Stimulated activated CD4-positive, alpha-beta T cell treated with anti-CD3 and anti-CD28 coated beads, TNF-alpha, amount 100 ng/mL, for 48 hours (primary cell): ENCODE measurements at places on chromosomes 6 and 20.

DNA sequence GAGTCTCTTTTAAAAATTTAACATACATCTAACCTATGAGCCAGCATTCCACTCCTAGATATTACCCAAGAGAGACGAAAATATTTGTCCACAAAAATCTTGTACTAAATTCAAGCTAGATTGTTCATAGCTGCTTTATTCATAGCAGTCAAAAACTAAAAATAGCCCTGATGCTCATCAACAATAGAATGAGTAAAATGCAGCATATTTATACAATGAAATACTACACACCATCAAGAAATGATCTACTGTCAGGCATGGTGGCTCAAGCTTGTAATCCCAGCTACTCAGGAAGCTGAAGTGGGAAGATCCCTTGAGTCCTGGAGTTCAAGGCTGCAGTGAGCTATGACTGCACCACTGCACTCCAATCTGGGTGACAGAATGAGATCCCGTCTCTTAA lies 22.0 kb upstream of the SRC start:
- no peak for DNase-seq

GRCh38 chr6:157548635-157549467 lies 167.9 kb downstream of the ZDHHC14 start:
- no peak for DNase-seq

DNA sequence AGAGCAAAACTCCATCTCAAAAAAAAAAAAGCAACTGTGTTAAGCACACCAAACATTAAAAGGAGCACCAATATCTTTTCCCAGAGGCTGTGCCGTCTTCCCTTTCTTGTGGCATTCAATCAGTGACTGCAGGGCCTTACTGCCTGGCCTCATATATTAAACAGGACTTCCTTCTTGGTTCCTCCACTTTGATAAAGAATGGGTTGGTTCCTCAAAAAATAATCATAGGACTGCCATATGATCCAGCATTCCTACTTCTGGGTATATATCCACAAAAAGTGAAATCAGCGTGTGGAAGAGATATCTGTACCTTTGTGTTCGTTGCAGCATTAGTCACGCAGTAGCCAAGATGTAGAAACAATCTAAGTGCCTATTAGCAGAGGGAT lies 40.3 kb upstream of the GFOD1 start:
- DNase-seq: no peak

GRCh38 chr6:106533054-106533453 lies 96.2 kb downstream of the RTN4IP1 start:
- no peak for DNase-seq

GRCh38 chr6:52503851-52504781 lies 72.7 kb downstream of the TRAM2 start:
- no peak for DNase-seq

DNA sequence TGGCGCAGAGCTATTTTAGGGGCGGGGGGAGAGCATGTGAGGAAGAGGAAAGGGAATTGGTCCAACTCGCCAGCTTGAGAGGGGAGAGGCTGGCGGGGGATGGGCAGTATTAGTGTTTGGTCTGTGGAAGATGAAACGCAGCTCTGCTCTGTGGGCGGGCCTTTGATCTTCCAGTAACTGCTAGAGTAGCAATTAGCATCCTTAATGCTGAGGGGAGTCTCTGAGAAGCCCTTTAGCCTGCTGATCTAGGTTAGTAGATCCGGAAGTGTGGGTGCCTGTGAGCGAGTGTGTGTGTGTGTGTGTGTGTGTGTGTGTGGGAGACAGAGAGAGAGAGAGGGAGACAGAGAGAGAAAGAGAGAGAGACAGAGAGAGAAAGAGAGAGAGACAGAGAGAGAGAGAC lies 117.2 kb upstream of the BACH2 start:
- DNase-seq: peak; percentile 80

GRCh38 chr20:49845060-49845459 lies 32.4 kb downstream of the SLC9A8 start:
- no peak for DNase-seq

- no peak for DNase-seq
These were observed 151.1 kb upstream of the B3GAT2 start for GRCh38 chr6:71107911-71108420.

- no peak for DNase-seq
These were observed 42.3 kb upstream of the CST7 start for GRCh38 chr20:24906806-24907205.

- DNase-seq: no peak
These were observed 219.6 kb downstream of the TAF4 start for GRCh38 chr20:61846074-61846473.

DNA sequence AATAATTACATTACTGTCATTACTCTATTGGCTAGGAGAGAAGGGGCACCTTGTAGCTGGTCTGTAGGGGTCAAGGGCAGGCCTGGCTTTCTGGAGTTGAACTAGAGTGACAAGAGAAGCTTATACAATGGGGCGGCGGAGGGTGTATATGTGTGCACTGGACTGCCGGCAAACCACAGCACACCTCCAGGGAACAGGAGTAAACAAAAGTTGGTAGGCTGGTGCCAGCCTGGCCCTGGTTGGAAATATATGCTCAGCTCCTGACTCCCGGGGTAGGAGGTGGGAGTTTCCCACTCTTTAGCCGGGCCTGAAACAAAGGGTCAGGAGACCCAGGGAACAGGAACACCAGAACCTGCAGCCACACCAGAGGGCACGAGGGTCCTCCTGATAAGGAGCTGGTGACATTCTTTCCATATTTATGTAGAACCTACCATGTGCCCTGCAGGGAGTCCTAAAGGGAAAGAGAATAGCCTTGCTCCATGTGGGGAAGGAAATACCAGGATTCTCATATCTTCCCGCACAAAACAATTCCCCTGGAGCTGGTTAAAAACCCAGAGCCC lies 5.1 kb downstream of the C6orf132 start:
- DNase-seq: no peak

DNA sequence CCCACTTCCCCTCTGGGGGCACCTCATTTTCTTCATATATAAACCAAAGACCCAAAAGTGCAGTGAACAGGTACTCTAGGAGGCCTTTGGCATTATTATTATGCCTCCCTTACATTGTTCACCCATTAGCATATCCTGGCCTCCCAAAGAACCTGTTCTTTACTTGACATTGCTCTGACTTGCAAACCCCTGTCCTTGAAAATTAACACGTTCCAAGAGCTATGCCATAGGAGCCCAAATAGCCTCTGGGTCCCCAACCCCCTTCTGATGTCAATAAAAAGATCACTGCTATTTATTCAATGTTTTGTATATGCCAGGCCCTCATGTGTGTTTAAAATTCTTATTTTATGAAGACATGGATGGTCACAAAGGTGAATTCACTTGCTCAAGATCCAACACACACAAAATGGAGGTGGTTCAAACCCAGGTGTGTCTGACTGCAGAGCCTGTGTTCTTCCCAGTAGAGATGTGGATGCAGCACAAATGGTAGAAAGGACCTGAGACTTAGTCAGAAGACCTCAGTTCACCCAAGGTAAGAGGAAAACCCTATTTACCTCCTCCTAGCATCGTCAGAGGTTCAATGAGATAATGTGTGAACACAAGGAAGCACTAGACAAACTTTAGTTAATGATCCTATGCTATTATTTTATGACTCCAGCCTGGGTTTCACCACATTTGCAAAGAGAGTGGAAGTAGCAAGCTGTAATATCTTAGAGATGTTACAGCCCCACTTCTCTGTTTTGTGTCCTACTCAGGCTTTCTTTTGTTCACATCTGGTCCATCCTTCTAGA lies 36.6 kb downstream of the BCL2L1 start:
- no peak for DNase-seq

DNA sequence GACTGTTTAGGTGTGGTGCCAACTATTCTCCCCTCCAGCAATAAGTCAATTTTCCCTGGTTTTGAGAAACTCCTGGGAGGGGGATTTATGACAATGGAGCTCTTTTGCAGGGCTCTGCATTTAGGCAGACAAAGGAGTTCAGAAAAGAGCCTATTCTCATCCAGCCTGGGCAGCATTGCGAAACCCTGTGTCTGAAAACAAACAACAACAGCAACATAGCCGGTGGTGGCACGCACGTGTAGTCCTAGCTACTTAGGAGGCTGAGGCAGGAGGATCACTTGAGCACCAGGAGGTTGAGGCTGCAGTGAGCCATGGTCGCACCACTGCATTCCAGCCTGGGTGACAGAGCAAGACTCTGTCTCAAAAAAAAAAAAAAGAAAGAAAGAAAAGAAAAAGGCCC lies 6.4 kb downstream of the CLPS start:
- no peak for DNase-seq

- DNase-seq: no peak
These were observed 122.2 kb upstream of the ATXN1 start for GRCh38 chr6:16883414-16883813.

DNA sequence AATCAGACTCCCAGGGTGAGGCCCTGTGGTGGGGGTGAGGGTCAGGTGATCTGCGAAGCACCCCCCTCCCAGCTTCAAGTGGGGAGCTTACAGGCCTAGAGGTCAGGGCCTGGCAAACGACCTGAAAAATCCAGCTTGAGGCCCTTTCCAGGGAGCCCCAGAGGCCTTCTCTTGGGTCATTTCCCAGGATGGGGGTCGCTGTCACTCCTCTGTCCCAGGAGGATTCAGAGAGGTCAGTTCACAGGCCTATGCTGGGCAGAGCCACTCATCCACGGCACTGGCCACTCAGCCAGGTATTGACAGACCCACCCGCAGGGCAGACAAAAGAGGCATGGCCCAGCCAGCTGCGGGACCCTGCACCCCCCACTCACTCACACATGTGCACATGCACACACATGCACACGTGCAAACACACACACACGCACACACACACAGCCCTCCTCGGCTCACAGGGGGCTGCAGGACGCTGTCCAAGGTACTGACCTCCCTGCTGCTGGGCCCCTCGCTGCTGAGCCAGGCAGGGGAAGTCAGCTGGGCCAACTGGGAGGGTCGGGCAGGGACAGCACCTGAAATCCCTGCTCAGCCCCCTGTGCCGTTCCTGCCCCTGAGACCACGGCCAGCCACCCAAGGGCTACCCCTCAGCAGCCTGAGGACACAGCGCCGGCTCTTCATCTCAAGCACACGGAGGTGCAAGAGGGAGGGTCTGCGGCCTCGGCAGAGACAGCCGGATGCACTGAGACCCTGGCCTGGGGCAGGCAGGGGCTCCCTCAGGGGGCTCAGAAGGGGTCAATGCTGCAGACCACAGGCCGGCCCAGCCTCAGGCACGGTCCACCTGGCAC lies 113.8 kb downstream of the TAF4 start:
- no peak for DNase-seq

- DNase-seq: no peak
These were observed 11.8 kb downstream of the MAS1 start for GRCh38 chr6:159902620-159903019.

DNA sequence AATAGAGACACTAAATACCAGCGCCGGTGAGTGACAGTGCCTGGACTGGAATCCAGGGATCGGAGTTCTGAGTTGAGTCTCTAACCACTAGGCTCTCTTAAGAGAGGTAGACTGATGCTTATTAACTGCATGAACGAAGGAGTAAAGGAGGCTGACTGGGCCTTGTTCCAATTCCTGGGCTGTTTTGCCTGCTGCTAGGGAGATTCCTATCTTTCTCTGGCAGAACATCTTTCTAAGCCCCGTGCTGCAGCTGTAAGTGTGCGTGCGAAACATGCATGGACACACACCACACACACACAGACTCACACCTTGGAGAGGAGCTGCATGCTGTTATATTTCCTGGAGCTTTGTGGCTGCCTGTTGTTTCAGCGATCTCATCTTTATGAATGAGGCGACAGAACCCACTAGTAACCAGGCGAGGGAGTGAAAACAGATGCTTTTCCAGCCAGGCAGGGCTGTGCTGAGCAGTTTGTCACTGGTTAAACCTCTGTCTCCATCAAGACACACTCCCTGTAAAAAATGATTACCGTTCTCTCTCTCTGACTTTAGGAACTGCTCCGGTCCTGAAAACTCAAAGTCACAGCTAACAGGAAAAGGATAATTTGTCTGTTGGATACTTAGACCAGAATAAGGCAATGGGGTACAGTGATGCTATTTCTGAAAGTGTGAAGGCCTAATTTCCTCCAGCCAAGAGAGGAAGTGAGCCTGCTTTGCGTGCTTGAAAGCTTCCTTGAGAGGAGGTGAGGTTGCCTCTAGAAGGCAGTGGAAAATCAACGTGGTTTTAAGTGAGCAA lies 157.4 kb upstream of the ZNF217 start:
- DNase-seq: no peak

DNA sequence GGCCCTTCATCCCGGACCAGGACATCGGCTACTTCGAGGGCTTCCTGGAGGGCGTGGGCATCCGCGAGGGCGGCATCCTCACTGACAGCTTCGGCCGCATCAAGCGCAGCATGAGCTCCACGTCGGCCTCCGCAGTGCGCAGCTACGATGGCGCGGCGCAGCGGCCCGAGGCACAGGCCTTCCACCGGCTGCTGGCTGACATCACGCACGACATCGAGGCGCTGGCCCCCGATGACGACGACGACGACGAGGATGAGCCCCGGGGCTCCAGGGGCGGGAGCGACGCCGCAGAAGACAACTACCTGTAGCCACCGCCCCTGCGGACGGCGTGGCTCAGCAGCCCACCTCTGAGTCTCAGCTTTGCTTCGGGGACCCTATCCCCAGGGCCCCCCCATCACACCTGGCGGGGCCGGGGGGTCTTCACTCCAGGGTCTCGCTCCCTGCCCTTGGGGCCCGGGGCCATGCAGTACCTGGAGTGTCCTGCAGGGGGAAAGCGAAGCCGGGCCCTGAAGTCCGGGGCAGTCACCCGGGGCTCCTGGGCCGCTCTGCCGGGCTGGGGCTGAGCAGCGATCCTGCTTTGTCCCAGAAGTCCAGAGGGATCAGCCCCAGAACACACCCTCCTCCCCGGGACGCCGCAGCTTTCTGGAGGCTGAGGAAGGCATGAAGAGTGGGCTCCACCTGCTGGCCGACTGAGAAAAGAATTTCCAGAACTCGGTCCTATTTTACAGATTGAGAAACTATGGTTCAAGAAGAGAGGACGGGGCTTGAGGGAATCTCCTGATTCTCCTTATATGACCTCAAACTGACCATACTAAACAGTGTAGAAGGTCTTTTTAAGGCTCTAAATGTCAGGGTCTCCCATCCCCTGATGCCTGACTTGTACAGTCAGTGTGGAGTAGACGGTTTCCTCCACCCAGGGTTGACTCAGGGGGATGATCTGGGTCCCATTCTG lies 20.8 kb upstream of the HCK start:
- DNase-seq: peak; percentile 23

DNA sequence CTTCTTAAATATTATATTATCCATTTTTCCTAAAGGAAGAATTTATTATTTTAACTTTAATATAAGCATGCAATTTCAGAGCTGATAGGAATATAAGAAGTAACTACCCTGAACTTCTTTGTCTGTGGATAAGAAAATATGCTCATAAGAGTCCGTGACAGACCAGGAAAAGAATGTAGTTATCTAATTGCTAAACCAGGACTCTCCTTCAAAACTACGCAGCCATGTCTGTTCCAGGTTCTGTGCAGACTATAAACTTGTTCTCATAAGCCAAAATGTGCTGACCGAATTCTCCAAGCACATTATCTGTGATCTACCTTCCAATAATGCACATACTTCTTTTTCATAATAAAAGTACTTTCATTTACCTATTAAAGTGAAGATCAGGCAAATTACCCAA lies 116.5 kb downstream of the TRDN start:
- DNase-seq: no peak

DNA sequence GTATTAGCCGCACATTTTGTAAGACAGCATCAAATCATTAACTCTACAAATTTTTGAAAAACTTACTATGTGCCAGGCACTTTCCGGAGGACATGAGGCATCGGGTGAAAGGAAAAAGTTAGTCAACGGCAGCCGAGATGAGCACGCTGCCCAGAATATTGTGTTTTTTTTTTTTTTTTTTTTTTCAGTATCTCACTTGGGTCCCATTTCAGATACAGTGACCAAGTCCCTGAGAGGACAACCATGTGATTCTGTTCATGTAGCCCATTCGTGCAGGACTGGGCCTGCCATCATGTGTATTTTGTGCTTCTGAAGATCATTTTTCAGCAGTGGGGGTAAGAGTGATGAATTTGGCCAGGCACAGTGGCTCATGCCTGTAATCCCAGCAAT lies 1.3 kb downstream of the SLA2 start:
- DNase-seq: no peak
